Right ventricle myocardium superior (tissue), 1 donor: ENCODE measurements at places on chromosomes 6 and 20. TPM values are rescaled to one million over a fixed set of nuclear protein-coding genes. Genes with fewer than 3 reads are reported as not detected.
A peak's percentile ranks its signal among the peaks of the same experiment; 100 is the strongest.

- DNase-seq: peak; percentile 61
These were observed 665 bp downstream of the RRAGD start for GRCh38 chr6:89411145-89412070.

GRCh38 chr20:61674688-61675087, 391.0 kb downstream of the TAF4 start:
- DNase-seq: no peak

The SLC17A3 gene
- total RNA-seq: not detected

DNA sequence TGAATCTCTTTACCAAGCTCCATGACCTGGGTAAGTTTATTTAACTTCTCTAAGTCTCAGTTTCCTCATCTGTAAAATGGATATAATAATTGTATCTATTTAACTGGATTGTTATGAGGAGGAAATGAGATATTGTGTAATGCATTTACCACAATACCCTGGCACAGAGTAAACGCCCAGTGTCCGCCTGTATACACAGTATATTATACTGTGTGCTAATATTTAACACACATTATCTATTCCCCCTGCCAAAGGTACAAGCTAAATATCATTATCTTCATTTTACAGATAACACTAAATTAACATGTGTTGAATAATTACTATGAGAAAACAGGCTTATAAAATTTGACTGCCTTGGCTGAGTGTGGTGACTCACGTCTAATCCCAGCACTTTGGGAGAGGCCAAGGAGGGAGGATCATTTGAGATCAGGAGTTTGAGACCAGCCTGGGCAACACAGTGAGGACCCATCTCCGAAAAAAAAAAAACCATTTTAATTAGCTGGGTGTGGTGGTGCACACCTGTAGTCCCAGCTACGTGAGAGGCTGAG, 38.7 kb upstream of the TNFRSF21 start:
- no peak for DNase-seq

GRCh38 chr20:61126369-61127195, 125.5 kb upstream of the CDH4 start:
- DNase-seq: no peak

The SRMS gene
- not detected for total RNA-seq

DNA sequence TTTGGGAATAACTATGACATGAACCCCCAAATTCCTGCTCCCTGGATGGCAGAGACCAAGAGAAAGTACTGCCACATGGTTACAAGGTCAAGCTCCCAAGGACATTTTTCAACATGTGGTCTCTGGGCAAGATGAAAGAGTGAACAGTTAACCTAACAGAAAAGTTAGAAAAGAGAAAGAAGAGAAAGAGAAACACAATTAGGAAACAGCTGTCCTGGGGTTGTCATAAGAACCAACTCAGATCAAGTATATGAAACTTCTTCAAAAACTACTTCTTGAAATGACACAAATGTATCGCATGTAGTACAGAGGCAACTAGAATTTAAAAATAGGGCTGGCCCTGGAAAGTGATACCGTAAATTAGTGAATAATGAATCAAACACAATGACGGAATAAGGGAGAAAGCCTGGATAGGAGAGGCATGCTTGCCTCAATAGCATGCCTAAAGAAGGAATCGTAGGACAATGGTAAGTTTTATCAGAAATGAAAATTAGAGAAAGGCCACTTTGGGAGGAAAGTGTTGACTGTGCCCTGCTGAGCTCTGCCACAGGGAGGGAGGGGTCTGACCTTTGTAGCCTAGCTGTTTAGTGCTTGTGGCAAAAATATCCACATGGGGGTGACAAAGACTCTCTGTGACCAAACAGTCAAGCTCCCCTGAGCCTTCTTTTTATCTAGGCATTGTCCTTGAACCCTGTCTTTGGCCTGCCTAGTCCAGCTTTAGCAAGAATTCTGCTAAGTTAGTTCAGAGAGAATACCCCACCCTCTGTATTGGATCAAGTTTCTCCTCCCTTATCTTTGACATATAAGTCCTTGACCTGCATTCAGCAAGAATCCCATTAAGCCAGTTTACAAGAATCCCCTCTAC, 4.3 kb upstream of the DCBLD1 start:
- DNase-seq: no peak

The BPIFA1 gene
- not detected for total RNA-seq

The PPARD gene
- total RNA-seq: 12.8 TPM

The PPP1R3G gene
- 14.2 TPM for total RNA-seq

The TCP11 gene
- not detected for total RNA-seq

GRCh38 chr6:134510920-134511319, 193.0 kb upstream of the SGK1 start:
- no peak for DNase-seq

DNA sequence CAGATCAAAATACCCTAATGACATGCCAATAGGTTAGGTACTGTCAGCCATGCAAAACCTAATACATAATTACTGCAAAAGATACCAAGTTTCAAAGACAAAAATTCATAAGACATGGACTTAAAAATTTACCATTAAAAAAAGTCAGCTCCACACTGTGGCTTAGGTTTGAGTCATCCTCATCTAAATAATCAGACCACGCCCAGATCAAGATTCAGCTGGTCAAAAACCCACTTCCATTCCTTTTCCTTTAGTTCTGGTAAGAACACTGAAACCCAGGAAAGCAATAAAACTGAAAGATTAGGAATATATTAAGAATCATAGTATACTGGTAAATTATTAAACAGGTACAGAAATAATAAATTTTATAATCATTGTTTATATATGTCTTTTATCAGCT, 81.0 kb upstream of the ASF1A start:
- no peak for DNase-seq

The CST2 gene
- total RNA-seq: not detected

DNA sequence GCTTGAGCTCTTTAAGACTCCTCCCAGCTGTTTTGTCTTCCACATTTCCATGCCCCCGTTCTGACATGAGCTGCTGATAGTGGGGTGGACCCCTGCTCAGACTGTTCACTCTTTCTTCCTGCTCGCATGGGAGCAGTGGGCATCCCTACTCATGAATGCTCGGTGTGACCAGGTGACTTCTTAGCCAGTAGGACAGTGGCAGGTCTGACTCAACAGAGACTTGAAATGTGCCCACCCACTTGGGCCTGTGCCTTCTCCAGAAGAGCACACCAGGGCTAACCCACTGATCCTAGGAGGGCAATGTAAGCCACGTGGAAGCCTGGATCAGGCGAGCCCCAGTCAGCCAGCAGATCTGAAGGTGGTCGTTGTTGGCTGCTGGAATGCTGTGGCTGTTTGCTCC, 582.0 kb downstream of the QKI start:
- DNase-seq: no peak

The UBE2C gene
- total RNA-seq: 1.1 TPM

DNA sequence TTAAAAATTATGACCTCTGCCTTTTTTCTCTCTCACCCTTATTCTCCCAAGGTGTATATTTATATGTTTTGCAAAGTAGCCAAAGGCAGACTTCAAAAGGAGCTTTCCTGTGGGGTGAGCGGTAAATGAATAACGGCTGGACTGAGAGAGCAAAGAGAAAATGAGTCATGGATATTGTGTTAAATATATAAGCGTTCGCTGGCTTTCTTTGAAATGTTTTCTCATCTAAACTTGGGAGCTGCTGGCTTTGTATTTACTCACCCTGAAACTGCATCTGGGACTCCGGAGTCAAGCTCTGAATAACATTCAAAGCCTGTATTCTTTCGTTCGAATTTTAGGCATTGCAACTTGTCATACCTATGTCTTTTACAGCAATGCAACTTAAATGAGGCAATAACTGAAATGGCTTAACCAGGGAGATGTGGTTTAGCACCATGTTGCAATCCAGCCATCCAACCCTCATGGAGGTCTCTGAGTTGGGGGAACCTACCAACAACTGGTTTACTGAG, 32.0 kb downstream of the ATXN1 start:
- no peak for DNase-seq

The TBXT gene
- not detected for total RNA-seq

DNA sequence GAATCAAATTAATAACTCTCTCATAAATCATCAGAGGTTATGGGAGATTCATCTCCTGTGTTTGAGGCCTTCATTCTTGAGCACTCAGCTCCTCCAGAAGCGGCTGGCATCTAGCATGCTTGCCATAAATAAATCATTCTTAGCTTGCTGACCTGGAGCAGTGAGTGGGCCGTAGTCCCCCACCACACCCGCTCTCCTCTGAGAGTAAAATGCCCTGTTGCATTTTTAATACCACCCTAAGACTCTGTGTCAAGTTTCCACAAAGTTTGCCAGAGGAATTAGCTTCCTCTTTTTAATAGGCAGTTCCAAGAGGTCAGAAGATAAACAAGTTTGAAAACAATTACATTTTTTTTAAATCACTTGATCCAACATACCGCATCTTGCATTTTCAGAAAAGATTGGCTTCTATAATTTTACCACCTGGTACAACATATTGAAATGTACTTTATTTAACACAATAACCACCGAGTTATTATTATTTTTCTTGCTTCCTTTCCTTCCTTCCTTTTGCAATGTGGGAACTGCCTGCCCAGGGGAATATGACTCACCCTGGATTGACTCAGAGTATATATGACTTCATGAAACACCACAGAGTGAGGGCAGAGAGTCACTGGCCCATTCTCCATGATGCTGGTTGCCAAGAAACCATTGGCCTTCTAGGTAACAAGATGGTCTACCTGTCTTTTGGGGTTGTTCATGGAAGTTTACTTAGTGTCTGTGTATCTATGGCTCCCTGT, 29.4 kb upstream of the CLIC5 start:
- DNase-seq: peak; percentile 47

- DNase-seq: no peak
These were observed 54.5 kb downstream of the TRMT11 start for GRCh38 chr6:126040826-126041225.
